ENCODE measurements at places on chromosomes 6 and 20.

- DNase-seq = no peak
These were observed 245.1 kb upstream of the AFDN start for GRCh38 chr6:167581637-167582036.

GRCh38 chr6:44598679-44599078, 211.2 kb downstream of the CDC5L start:
- DNase-seq = no peak

GRCh38 chr6:17714177-17714576, 7.5 kb upstream of the NUP153 start:
- DNase-seq = no peak

GRCh38 chr6:5679691-5680090, 327.0 kb downstream of the NRN1 start:
- DNase-seq = no peak

DNA sequence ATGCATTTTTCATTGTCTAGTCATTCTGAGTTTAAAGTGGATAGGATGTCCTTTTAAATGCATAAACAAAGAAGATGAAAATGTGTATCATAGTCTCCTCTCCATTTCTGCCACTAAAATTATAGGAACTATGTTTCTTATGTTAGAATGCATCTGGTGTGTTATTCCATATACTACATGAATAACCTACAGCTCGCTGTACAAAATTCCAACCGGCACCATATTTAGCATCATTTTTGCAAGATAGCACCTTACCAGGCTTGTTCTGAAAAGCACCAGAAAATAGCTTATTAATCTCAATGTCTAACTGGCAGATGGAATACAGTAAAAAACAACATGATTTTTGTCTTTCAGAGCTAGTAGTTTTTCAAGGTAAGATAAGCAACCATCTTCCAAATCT, 241.5 kb downstream of the SLC35F1 start:
- no peak for DNase-seq

GRCh38 chr20:19453410-19453809, 241.0 kb downstream of the SLC24A3 start:
- DNase-seq = no peak

- peak; percentile 69 for DNase-seq
These were observed 52.8 kb upstream of the MPC1 start for GRCh38 chr6:166435574-166435973.

- no peak for DNase-seq
These were observed 5.5 kb downstream of the ANKEF1 start for GRCh38 chr20:10040070-10040975.

DNA sequence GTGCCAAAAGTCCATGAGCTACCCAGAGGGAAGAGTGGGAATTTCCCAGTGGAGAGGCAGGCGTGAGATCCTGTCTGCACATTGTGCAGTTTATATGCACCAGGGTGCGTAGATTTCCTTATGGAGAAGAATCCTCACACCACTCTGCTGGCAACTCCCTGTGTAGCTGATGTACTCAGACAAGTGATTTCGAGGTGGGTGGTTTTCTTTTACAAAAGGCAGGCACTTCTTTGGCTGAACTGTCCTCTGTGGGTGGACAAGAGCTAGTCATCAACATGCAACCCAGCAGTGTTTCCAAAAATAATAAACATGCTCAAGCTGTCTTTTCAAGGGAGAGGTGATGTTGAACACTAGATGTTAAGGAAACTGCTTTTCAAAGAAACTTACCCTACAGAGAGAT, 121.7 kb upstream of the NXT1 start:
- DNase-seq = no peak

GRCh38 chr20:59484228-59484627, 120.1 kb upstream of the PHACTR3 start:
- no peak for DNase-seq

DNA sequence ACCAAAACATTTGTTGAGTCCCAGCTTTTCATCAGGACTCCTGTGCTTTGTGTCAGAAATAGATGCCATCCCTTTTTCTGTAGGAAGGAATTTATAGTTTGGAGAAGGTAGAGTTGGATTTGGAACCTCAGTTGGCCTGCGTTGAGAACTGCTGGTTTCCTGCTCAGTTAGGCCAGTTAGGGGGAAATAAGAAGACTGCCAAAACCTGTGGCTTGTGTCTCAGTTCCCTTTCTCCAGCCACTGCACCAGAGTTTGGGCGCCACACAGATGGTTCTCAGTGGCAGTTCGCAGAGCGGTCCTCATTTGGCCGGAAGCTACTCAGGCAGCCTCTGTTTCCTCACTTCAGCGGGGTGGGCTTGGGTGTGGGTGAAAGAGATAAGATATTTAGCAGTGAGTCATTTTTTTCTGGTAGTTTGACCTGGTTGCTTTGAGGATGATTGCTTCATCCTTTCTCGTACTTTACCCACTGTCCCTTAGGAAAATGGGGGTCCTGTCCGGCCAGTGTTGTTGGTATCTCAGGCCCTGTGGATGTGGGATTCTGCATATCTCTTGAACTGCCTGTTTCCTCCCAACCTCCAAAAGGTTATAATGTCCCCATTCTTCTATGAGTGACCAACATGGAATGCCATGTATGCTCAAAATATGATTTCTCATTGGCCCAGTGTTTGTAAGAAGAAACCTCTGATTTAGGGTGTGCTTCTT, 53.7 kb downstream of the JARID2 start:
- peak; percentile 88 for DNase-seq

DNA sequence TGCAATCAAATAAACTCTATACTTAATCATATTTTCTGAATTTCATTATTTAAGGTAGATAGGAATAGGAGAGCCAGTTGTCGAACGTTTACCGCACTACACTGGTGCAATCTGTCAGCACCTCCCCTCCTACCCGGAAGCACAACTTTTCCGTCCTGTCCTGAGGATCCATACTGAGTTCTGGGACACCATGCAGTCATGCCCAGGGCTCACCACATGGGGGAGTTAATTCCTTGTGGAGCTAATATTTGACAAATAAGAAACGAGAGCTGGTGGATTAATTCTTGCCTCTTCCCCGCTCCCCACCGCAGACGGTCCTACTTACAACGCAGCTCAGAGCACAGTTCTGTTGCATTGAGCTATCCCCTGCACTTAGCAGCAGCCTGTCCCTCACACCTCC, 107.7 kb upstream of the RALGAPA2 start:
- no peak for DNase-seq

- DNase-seq = no peak
These were observed 5.2 kb downstream of the HAO1 start for GRCh38 chr20:7935027-7935551.

GRCh38 chr20:50335105-50335504, 144.5 kb downstream of the CEBPB start:
- DNase-seq = no peak

DNA sequence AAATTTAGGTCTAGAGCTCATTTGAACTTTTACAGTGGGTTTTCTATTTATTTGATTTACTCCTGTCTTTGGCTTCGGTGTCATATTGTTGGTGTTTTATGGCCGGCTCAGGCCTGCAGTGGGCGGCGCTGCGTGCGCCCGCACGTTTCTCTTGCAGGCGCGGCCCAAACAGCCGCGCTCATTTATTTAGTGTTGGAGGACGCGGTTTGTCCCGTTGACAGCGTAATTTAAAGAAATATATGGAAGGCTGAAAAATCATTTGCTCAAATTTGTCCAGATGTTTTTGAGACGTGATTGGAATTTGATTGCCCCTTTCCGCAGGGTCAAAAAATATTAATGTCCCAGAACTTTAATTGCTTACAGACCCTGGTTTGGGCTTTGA, 22.1 kb downstream of the TFAP2B start:
- no peak for DNase-seq

DNA sequence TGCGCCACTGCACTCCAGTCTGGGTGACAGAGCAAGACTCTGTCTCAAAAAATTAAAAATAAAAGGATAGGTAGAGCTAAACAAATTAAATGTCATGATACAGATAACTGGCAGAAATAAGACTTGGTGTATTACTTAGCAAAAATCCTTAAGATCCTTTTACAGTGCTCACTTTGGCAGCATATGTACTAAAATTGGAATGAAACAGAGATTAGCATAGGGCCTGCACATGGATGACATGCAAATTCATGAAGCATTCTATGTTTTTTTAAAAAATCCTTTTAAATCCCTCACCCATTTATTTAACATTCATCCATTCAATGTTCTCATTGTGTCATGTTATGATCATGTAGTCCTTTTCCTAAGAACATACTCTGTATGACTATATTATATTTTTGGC, 528.8 kb downstream of the CD83 start:
- no peak for DNase-seq

- DNase-seq = peak; percentile 42
These were observed 15.0 kb downstream of the CALHM6 start for GRCh38 chr6:116476002-116476678.

- DNase-seq = no peak
These were observed 46.4 kb upstream of the LAMP5 start for GRCh38 chr20:9467995-9468394.

DNA sequence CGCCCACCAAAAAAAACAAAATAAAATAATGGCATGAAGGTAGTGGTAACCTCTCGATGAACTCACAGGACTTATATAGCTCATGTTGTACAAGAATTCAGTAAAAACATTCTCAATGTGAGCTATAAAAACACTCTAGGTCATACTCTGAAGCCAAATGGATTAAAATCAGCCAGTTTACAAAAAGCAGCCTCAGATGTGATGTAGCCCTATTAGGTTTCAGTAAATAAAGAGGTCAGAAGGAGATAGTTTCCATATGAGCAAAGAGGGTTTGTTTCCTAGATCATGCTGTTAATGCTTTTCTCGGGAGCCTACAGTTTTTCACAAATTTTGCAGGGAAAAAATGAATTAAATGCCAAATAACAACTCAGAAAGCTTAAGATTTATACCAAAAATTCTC, 319.5 kb upstream of the HSF2 start:
- DNase-seq = no peak

- DNase-seq = peak; percentile 7
These were observed at the start of gene GPR6 for GRCh38 chr6:109978174-109979032. GPR6 (plus strand) TSS chr6:109978311; CDS start chr6:109979113, 802 bp downstream.
